ENCODE measurements at places on chromosomes 5 and 9.
A peak's percentile ranks its signal among the peaks of the same experiment; 100 is the strongest.

DNA sequence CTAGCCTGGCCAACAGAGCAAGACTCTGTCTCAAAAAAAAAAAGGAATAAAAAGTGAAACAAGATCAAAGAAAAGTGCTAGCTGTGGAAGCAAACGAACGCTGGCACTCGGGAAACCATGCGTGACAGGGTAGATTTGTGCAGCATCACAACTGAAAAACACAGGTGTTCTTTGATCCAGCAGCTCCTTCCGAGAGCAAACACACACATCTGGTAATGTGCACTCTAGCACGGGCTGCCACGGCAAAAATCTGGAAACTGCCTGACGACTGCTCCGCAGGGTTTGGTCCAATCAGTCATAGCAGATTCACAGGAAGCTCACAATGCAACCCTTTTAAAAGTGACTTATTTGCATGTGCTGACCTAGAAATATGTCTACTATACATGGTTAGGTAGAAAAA, 80.0 kb downstream of the SYK start:
- DNase-seq = no peak

GRCh38 chr5:142913728-142914338, 143.7 kb downstream of the ARHGAP26 start:
- DNase-seq = no peak

DNA sequence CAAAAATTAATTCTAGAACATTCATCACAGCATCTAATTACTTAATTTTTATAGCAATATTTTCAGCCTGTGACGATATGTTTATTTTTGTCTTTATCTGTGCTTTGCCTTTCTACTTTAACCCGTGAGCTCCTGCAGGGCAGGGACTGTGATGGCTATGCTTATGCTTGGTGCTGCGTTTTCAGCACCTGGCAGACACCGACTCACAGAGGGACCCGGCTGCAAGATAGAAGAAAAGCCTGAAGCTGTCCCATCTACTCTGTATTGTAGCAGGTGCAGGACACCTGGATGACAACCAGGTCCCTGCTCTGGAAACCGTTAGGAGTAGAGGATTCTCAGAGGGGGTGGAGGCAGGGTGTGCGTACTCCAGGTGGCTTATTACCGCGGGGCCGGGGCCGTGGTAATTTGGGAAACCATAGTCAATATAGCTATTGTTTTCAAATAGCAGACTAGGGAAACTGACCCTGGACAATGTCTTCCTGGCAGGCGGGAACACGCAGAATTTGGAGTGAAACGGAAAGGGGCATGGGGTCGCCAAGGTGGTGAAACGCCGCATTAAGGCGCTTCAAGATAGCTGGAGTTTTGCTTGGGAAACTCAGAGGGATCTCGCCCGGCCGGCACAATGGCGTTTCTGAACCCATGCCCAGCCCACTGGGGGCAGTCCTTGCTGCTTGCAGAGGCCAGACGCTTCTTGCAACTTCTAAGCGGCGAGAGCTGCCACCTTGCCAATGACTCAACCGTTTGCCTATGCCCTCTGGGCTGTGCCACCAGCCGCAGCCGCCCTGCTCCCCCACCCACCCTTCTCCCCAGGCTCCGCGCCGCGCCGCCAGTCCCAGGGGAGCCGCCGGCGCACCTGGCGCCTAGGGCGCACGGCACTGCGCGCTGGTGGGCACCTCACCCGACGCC, 140.1 kb upstream of the PALM2AKAP2 start:
- no peak for DNase-seq

- no peak for DNase-seq
Measured at GRCh38 chr5:34626036-34626435, 30.1 kb upstream of the RAI14 start.

DNA sequence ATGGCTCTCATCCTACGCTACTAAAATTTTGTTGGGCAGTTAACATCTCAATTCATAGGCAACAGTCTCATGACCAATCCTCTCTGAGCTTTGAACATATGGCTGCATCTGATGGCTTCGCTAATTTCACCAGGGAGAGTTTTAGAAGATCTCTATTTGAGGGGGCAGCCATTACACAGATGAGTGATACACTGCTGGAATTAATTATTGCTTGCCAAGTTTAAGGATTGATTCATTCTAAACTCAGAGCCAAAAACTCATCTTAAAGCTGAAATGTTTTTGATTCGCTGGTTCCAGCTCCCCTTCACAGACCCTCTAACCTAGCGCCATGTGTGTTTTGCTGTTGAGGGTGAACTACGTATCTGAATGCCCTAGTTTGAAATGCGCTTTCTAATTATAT, 519.9 kb upstream of the WWC1 start:
- no peak for DNase-seq

- DNase-seq = no peak
Measured at GRCh38 chr9:9574080-9574479, 1038.7 kb downstream of the PTPRD start.

- DNase-seq = no peak
Measured at GRCh38 chr9:136372561-136373299, 739 bp downstream of the CARD9 start.

- DNase-seq = no peak
Measured at GRCh38 chr5:10705747-10706146, 55.3 kb downstream of the DAP start.

DNA sequence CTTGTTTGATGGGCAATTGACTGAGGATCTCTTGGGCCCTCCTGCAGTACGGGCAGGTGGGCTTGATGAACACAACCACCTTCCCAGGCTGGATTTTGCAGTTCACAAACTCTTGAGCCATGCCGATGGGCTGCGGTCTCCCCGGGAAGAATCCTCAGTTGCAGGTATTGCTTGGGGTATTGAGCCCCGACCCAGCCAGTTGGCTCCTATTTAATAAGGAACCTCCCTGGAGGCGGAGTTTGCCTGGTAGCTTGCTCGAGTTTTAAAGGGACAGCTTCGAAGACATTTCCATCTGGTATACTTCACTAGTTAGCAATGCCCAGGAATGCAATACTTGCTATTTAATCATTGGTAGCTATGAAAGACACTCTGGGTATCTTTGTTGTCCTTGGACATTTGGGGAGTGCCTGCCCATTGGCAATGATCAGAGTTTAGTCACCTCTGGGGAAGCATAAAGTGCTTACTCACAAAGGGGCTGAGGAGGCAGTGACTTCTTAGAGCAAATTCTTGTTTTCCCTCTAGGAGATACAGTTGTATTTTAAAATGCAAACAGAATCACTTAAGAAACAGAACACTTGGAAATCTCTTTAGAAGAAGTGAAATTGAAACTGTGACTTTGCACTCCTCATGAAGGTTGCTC, at the start of gene GLRX:
Gene GLRX, minus strand, starts transcription at position 185 of the 640 bp plus-strand sequence. Its CDS starts 64 bp downstream, at position 121.
- DNase-seq = peak; percentile 14

- DNase-seq = no peak
Measured at GRCh38 chr9:136050701-136051452, 44.2 kb downstream of the NACC2 start.
